ENCODE measurements at places on chromosomes 5 and 9.

DNA sequence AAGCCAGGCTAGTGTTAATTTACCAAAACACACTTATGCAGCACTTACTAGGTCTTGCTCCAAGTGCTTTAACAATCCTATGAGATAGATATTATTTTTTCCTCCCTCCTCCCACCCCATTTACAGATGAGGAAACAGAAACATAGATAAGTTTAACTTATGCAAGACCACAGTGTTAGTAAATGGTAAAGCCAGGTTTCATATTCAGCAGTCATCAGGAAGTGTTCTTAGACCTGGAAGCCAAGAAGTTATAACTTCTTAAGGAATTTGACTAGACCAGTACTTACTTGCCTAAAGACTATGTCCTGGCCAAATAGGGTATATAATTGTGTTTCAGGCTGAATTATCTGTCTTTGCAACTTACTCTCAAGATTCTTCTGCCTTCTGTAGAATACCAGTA is 15.9 kb downstream of the ABHD17B start:
- no peak for DNase-seq

DNA sequence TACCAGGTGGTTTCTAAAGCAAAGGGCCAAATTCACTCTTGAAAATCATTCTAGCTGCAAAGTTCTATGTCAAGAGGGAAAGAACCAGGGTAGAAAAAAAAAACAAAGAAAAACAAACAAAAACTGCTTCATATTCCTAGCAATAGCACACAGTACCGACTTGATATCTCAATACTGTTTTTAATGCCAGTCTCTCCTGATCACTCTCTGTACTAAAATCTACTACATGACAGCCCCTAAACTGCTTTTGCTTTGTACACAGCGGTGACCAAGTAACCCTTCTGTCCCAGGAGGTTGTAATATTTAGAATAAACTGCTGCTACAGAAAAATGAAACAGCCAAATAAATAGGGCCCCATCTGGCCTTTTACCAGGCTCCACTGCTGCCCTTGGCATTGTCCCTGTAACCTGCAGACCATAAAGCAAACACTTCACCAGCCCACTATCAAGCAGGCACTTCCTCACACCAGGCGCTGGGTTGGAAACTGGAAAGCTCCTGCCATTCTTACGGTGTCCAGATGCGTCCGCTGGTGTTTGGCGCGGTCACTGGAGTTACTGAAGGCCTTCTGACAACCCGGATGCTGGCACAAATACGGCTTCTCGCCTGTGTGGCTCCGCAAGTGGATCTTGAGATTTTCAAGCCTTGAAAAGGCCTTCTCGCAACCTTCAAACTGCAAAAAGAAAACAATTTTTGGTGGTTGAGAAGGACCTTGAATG is 363.2 kb downstream of the GLIS3 start:
- DNase-seq, result no peak

DNA sequence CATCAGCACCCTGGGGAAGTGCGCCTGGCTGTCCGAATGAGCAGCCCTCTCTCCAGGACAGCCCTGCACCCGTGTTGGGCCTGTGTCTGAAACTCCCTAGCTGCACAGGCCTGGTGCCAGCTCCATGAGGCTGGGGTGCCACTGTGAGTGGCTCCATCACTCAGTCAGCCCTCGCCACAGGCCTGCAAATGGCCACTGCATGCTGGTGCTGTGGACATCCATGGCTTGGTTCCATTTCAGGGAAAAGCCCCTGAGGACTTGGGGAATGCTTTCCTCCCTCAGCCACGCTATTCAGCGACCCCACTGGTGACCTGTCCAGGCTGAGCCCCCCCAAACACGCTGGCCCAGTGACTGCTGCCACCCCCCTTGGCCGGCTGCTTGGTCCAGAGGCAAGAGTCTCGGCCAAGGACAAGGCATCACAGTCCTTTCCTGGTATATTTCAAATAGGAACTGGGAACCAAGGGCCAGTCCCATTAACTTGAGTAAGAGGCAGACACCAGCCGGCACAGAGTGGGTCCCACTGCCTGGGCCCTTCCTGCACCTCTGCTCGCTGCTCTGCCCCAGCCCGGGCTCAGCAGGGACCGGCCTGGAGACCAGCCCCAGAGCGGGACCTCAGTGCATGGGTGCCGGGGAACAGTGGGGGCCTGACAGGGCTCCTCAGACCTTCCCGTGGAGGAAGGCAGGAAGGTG is 181.3 kb downstream of the AUH start:
- no peak for DNase-seq

DNA sequence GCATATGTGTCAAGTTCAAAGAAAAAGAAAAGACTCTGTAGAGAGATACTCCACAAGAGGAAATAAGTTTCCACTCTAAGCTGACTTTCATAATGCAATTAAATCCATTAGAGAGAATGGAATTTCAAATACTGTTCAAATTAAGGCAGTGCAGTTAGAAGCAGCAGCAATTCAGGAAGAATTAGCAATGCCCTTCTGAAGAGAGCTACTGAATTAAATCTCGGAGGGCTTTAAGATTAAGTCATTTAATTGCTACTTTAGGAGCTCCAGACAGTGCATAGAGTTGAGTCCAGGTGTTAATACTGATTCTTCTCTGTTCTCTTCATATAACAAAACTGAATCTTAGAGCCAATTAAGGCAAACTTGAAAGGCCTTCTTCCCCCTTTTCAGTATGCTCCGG is 8.5 kb downstream of the CDH12 start:
- DNase-seq, result no peak

DNA sequence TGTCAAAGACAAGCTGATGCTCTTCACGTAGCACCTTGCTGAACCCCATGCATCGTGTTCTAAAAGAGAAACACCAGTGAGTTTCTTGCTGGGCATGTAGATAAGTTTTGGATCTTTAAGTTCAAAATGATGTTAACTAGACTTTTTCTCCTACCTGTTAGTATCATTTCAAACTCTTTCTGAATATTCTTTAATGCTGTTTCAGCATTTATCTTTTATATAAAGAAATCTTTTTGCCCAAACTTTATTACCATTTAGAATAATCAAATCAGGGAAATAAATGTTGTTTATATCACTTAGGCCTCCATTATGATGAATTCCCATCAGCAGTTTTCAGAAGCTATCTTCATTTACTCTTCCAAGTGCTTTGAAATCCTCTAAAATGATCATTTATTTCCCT is 542.8 kb downstream of the CDH10 start:
- no peak for DNase-seq

- DNase-seq, result no peak
Observed at GRCh38 chr5:141762790-141763368, 80.8 kb upstream of the ARAP3 start.

DNA sequence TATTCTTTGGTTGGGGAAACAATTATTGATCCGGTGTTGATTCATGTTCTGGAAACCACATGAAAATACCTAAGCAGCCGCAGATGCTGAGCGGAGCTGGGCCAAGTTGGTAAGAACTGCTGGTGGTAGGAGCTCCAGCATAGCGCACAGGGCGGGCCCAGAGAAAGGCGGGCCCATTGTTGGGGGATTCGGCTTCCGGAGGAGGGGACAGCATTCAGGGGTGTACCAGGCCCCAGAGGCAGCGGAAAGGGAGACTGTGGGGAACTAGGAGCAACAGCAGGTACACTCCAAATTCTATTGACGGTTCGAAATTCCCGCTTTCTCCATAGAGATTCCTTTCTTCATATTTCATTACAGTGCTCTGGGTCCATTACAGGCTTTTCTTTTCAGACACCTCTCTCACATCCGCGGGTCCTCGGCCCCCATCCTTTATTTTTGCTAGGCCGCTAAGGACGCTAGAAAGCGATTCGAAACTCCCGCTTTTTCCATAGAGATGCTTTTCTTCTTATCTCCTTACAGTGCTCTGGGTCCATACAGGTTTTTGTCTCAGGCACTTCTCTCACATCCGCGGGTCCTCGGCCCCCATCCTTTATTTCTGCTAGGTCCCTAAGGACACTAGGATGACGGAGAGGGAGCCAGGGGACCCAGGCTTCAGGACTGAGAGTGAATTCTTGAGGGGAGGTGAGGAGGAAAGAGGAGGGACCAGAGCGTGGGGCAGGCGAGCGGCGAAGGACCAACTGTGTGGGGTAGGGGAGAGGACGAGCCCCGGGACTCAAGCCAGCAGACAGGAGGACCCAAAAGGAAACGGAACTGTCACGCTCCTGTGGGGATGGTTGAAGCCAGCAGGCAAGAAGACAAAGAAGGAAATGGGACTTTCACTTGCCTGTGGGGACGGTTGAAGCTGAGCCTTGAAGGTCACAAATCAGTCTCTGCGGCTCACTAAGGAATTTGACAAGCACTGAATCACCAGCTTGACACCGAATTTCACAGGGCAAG is at the start of gene CCDC152:
TSS of gene CCDC152 (plus strand) at position 213 of the 996 bp plus-strand sequence. CDS start 2,304 bp downstream, outside the sequence.
- peak; percentile 25 for DNase-seq

DNA sequence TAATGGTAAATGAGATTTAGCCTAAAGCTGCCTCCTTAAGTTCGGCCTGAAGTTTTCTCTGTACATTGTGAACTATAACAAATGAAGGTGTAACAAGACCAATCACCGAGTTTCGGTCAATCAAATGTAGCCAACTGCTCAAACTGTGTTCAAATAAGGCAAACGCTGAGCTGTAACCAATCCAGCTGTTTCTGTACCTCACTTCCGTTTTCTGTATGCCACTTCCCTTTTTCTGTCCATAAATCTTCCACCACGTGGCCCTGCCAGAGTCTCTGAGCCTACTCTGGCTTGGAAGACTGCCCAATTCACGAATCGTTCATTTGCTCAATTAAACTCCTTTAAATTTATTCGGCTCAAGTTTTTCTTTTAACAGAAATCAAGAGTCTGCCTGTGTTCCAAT is 193.5 kb upstream of the KLF9 start:
- DNase-seq, result peak; percentile 46

DNA sequence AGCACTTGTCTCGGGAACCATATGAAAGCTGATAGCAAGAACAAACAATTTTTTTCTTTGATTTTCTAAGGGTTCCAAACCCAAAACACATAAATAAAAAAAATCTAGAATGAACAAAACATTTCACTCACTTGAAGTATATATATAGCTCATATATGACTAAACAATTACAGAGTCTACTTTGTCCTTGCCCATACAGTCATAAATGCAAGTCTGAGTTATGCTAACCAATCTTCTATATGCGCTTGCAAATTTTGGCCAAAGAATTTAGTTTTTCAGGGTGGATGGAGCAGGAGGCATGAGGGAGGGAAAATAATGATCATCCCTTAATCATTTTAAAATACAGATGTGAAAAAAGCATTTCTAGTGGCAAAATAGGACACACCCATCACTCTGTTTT is 370.1 kb downstream of the BNC2 start:
- DNase-seq, result no peak

All from CD4-positive, alpha-beta T cell treated with Interferon gamma for 1 hour (primary cell).